D341Med (cell line): ENCODE measurements at places on chromosomes 11 and 22.

DNA sequence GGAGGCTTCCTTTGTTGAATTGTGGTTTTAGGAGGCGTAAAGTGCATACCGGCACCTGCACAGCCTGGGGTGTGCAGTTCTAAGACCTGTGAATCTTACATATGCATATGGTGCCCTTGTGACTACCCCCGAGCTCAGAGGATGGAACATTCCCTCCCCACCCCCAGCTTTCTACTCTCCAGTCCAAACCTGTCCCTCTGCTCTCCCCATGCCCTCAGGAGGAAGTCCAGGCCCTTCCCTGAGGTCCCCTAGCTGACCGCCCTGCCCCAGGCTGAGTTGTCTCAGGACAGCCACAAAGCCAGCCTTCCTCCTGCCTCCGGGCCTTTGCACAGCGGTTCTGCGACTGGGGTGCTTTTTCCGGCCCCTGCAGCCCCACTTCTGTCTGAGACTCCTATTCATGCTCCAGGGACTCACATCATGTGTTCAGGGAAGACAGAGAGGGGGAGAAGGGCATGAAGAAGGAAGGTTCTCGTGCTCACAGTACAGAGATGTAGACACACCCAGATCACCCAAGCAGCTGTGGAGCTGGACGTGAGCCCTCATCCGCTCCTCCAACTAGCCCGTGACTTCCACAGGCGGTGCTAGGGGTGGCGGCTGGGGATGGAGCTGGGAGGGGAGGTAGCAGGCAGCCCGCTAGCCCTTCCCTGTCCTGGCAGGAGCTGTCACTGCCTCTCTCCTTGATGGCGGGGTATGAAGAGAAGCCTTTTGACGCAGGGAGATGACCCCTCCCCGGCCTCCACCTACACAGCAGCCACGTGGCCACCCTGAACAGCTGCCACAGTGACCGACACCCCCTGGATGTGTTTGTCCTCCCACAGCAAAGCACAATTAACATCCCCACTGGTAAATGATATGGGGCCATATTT is 50.8 kb downstream of the FLRT1 start:
- no peak for DNase-seq

- DNase-seq = peak; percentile 30
These were observed 92.2 kb downstream of the BRD1 start for GRCh38 chr22:49735411-49735900.

- DNase-seq = no peak
These were observed 26.2 kb downstream of the TSPAN32 start for GRCh38 chr11:2328021-2328420.

DNA sequence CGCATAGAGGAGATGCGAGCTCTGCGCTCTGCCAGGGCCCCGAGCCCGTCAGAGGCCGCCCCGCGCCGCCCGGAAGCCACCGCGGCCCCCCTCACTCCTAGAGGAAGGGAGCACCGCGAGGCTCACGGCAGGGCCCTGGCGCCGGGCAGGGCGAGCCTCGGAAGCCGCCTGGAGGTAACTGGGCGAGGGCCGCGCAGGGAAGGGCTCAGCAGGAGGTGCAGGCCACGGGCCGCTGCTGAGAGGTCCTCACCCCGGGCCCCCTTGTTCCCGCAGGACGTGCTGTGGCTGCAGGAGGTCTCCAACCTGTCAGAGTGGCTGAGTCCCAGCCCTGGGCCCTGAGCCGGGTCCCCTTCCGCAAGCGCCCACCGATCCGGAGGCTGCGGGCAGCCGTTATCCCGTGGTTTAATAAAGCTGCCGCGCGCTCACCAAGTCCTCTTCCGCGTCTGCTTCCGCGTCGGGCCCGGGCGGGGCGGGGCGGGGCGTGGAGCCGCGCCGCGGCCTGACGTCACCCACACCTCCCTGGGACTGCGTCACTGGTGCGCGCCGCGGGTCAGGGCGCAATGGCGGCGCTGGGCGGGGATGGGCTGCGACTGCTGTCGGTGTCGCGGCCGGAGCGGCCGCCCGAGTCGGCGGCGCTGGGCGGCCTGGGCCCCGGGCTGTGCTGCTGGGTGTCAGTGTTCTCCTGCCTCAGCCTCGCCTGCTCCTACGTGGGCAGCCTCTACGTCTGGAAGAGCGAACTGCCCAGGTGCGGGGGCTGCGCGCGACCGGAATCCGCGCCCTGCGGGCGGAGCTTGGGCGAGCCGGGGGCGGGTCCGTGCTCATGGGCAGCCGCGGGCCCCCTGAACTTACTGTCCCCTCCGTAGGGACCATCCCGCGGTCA is at the start of gene RCE1:
TSS of gene RCE1 (plus strand) at position 546 of the 880 bp plus-strand sequence. CDS start at position 561, 15 bp downstream.
- peak; percentile 98 for DNase-seq

DNA sequence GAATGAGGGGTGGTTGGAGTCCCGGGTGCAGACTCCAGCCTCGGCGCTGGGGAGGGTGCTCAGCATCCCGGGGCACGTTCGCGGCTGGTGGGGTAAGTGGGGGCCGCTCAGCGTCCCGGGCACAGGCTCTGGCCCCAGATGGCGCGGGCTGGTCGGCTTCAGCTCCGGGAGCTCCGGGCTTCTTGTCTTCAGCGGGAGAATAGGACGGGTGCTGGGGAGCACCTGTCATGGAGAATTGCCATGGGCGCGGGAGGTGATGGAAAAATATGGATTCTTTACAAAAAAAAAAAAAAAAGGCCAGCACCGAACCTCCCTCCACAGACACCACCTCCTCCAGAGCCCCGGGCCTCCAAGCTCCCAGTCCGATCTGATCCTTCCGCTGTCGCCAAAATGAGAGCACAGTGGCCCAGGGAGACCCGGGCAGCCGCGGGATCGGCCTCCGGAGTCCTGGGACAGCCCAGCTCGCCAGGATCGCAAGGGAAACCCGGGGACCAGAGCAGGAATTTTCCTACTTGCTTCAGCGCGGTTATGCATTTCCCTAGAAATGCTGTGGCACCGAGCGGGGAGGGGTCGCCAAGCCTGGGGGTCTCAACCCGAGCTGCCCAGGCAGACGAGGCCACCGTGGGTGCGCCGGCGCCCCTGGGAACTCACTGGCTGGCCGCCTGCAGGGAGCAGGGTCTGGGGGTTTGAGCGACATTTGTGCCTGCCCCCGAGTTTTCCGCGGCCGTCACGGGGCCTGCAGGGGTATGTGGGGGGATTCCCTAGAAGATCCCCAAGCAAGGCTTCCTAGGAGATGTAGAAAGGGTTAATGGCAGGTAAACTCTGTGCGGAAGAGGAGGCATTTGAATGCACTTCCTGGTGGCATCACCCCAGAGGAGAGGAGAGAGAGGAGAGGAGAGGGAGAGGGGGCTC is 1336.9 kb downstream of the BRD1 start:
- DNase-seq = no peak

- no peak for DNase-seq
These were observed 51.9 kb downstream of the SLC1A2 start for GRCh38 chr11:35367491-35367890.

- DNase-seq = no peak
These were observed 109.5 kb downstream of the TENM4 start for GRCh38 chr11:79331203-79331901.

GRCh38 chr11:125338886-125339811 is 156.9 kb downstream of the FEZ1 start:
- no peak for DNase-seq

GRCh38 chr22:23822101-23822671 is 16.6 kb downstream of the DERL3 start:
- DNase-seq = no peak

DNA sequence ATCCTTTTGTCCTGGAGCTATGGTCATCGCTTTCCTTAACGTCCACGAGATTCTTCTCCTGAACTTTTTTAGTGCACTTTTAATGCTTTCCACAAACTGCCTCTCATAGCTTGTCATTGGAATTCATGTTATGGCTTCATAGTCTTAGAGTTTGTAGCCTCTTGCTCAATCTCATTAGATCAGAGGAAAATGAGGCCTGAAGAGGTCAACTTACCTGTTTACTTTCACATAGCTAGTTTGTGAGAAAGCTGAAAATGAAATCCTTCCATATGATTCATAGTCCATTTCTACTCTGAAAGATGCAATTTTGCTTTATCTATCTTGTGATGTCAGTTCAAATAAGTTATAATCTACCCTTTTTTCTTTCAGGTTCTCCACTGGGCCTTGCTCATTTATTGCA is 1747.2 kb upstream of the RAG2 start:
- DNase-seq = no peak

DNA sequence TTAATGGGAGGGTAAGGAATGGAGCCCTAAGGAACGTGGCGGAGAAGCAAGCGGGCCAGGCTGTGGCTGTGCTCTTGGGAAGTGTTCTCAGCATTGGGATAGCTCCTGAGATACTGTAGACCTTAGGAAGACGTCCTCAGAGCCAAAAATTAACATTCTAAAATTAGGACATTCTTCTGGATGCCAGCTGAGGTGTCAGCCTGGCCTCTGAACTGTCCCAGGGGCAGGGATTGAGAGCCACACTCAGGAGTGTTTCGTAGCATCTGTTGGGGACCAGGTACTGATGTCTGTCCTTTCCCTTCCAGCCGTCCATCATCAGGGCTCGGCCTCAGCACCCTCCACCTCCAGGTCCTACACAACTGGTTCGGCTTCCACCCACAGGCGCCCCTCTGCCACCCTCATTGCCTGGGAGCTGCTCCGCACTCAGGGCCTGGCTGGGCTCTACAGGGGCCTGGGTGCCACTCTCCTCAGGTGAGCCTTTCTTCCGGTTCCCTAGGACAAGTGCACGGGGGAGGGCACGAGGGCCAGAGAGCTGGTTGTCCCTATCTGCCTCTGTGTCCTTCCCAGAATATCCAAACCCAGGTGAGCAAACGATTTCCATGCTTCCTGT is 23.6 kb downstream of the SLC25A18 start:
- no peak for DNase-seq

- no peak for DNase-seq
These were observed 7.4 kb downstream of the SMPD1 start for GRCh38 chr11:6397636-6398035.

DNA sequence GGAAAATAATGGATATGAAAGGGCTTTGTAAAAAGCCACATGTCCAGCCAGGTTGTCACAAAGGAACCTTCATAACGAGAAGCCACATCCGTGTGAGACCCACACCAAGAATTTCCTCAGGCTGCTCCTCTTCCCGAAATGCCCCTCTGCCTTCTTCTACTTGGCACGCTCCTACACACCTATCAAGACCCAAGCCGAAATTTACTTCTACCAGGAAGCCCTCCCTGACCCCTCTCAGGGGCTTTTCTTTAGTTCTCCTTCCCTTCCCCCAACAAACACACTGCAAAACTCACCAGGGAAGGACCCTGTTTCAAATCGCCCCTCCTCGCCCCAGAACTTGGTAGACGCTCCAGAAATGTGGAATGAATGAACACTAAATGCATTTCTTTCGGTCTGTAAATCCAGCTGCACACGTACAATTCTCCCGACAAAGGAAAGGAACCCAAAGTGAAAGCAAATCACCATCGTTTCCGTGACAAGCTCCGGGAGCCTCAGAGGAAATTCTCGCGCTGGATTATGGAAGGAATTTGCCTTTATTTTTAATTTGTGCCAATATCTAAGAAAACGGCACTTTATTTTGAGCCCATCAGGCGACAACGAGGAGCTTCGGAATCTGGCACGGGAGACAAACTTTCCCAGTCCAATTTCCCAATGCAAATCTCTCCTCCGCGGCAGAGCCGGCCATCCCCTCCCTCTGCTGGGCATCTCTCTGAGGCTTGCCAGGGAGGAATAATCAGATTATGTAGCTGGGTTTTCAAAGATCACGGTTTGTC is 13.2 kb upstream of the SHISAL1 start:
- peak; percentile 60 for DNase-seq

GRCh38 chr11:87256694-87257340 is 219.1 kb downstream of the TMEM135 start:
- DNase-seq = no peak

DNA sequence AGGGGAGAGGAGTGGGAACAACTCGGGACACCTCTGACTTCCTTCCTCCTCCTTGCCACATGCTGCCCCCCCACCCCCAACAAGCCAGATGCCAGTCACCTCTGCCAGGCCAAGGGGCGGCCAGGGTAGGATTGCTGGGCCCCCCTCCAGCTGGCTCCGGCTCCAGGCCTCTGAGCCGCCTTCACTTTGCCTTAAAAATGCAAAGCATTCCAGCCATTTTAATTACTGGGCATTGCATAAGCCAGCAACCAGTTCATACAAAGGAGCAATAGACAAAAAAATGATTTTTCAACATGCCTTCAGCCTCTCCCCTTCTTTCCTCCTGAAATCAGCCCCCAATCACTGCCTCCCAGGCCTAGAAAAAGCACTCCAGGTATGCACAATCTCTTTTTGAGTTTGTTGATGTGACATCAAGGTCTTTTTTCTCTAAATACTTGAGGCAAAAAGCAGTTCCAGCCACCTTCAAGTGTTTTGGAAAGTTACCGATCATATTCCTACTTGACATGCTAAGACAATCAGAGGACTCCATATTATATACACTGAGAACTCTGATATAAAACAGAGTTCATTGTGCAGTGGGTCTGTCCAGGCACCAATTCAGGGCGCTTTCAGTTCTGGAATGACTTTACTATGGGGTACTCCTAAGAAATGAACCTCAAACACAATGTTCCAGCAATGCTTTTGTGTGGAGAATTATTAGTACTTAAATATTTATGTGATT is 12.4 kb upstream of the TIMP3 start:
- no peak for DNase-seq

- no peak for DNase-seq
These were observed 5.2 kb downstream of the IFT27 start for GRCh38 chr22:36770513-36771231.

- no peak for DNase-seq
These were observed 16.4 kb upstream of the KCTD14 start for GRCh38 chr11:78039391-78039918.

DNA sequence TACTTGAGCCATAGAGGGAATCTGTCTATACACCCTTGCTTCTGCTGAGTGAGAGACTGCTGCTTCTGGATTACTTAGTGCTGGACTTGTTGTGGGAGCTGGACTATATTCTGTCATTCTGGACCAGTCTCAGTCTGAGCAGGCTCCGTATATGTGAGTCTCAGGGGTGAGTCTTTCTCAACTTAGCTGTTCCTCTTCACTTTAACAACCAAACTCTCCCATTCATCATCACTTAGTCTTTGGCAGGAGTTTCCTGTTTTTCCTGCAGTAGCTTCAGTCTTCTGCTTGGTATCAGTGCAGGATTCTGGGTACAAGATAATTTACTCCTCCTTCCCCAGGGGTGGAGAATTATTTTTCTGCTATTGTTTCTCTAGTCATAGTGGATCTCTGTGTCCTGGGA is 779.5 kb downstream of the METTL15 start:
- DNase-seq = no peak

GRCh38 chr11:83132191-83132590 is 24.7 kb upstream of the PCF11 start:
- no peak for DNase-seq

GRCh38 chr11:72965672-72966071 is 151.5 kb downstream of the ATG16L2 start:
- no peak for DNase-seq

DNA sequence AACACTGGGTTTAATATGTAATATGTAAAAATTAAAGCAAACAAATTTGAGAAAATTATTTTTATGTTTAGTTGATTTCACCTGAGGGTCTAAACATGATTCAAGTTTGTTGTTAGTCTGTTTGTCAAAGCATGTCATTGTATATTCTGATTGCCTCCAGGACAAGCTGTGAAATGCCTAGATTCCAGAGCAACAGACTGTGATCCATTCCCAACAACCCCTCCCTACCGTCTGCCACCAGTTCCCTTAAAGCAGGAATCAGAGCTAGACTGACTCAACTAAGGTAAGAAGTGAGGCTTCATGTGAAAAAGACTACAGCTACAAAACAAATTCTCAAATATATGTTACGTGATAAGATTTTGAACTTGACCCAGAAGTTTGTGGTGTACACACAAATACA is 304.2 kb downstream of the RAB38 start:
- DNase-seq = no peak
